NCI-H1436 treated with DMSO at 0.1 percent for 48 hours (cell line): ENCODE measurements at places on chromosomes 5 and 9.

GRCh38 chr5:123170816-123171215, 81.8 kb downstream of the PRDM6 start:
- DNase-seq: no peak

DNA sequence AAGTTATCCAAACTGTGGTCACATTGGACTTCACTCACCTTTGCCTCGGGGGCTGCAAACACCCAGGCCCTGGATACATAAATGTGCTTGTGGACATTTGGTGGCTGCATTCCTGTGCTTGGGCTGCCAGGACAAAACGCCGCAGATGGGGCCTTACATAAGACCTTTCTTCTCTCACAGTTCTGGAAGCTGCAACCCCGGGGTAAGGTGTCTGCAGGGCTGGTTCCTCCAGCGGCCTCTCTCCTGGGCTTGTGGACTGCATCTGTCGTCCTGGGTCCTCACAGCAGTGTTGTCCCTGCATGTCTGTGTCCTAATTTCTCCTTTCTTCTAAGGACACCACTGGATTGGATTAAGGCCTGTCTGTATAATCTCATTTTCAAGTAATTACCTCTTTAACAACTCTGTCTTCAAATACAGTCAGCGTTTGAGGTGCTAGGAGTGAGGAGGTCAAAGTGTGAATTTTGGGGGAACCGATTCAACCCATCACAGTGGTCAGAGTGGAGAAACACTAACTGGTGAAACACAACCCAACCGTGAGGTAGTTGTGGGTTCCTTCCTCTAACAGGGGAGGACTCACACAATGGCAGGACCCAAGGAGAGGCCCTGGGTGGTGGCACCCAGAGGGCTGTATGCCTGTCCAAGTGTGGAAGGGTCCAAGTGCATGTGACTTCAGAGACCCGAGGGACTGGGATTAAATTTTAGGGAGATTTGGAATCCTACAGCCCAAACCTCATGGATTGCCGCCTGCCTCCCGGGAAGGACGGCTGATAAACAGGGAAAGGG, 415.6 kb downstream of the IRX2 start:
- DNase-seq: no peak

GRCh38 chr9:5629312-5630080, 589 bp downstream of the RIC1 start:
- DNase-seq: no peak

DNA sequence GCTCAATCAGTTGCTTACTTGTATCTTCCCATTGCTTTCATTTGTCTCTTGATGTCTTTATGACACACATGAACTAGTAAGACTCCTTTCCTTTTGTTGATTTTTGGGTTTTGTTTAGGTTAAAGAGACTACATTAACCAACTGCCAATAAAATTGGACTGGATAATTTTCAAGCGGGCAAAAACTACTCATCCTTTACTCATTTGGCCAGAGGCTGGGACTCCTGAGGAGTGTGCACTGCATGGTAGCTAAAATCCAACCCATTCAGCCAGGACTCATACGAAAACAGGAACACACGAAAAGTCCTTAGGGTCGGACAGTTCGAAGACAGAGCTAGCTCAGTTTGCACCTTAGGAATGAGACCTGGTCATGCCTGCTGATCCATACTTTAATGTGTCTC, 6.0 kb downstream of the SLC46A2 start:
- DNase-seq: no peak

DNA sequence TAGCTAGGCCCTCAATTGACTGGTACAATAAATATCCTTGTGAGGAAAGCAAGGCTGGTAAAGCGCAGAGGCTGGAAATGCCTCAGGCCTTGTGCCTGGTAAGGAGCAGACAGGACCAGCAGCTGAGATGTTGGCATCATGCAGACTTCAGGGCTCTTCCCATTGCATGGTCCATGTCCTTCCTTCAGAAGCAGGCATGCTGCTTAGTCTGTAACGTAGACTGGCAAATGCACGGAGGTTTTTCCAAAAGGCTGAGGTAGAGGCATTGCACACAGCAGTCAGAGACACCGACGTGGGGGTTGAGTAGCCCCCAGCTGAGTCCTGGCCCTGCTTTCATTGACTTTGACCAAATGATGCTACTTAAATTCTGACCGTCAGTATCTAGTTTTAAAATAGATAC, 87.1 kb downstream of the ADRB2 start:
- DNase-seq: no peak

DNA sequence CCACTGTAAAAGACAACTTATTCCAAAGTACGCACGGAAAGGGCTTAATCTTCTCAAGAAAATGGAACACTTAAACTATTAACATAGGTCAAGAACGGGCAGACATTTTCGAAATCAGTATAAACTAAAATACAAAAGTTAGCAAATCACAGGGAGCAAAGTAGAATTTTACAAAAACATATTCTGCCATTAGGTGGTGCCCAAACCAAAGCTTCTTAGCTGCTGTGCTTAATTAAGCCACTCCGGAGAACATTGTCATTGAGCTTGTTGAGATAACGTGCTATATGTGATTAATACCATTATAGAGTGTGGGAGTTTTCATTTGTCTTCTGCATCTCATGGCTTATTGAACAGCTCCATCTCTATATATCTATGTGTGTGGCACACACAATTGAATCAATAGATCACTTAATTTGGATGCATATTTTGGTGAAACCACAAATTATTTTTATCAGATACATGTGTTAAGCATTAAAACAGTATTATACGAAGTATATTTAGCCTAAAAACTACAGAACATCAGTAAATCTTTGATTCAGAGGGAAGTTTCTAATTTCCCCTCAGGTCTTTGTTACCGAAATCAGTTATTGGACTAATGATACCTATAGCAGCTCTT, 23.4 kb downstream of the UBLCP1 start:
- DNase-seq: no peak

GRCh38 chr9:30120666-30121065, 2263.8 kb upstream of the ACO1 start:
- no peak for DNase-seq

DNA sequence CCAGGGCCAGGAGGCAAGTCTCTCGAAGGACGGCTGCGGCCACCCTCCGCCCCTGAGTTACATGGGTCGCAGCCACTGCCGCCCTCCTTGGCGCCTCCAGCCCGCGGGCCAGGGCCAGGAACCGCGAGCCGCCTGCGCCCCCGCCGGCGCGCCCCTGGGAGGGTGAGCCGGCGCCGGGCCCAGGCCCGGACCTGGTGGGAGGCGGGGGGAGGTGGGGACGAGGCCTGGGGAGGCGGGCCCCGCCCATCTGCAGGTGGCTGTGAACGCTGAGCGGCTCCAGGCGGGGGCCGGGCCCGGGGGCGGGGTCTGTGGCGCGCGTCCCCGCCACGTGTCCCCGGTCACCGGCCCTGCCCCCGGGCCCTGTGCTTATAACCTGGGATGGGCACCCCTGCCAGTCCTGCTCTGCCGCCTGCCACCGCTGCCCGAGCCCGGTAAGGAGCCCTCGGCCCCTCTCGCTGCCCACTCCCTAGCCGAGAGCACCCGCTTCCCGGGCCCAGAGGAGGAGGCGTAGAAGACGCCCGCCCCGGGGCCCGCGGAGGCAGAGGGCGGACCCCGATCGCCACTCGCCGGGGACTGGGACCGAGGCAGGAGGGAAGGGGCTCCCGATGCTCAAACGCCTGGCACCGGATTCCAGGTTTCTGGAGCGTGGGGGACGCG, at the start of gene ASS1:
TSS of gene ASS1 (plus strand) at position 397 of the 657 bp plus-strand sequence. CDS start 7,268 bp downstream, outside the sequence.
- no peak for DNase-seq

- DNase-seq: no peak
Measured at GRCh38 chr5:32779754-32780415, 68.8 kb downstream of the NPR3 start.

GRCh38 chr9:104361207-104361606, 142.9 kb upstream of the OR13F1 start:
- no peak for DNase-seq

GRCh38 chr5:177565046-177565445, 10.7 kb upstream of the FAM193B start:
- no peak for DNase-seq

GRCh38 chr9:110846215-110846614, 177.6 kb downstream of the MUSK start:
- no peak for DNase-seq

DNA sequence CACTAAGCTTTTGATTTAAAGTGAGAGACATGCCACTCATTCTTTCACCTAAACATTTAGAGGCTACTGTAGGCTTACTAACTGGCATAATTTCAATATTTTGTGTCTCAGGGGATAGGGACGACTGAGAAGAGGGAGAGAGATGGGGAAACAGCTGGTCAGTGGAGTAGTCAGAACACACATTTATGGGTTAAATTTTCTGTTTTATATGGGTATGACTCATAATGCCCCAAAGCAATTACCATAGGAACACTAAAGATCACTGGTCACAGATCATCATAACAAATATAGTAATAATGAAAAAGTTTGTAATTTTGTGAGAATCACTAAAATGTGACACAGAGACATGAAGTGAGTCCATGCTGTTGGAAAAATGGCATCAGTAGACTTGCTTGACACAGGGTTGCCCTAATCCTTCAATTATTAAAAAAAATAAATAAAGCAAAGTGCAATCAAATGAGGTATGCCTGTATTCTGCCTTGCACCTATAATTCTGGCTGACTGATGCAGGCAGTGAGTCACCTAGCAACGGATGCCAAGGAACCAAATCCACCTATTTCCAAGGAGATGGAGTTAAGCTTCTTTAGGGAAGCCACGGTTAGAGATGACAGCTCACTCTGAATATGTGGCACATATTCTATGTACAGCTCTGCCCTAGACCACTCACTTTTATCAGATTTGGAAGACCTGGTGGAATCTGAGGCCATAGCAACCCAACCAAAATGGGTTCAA, 166.1 kb downstream of the MARCHF11 start:
- no peak for DNase-seq

DNA sequence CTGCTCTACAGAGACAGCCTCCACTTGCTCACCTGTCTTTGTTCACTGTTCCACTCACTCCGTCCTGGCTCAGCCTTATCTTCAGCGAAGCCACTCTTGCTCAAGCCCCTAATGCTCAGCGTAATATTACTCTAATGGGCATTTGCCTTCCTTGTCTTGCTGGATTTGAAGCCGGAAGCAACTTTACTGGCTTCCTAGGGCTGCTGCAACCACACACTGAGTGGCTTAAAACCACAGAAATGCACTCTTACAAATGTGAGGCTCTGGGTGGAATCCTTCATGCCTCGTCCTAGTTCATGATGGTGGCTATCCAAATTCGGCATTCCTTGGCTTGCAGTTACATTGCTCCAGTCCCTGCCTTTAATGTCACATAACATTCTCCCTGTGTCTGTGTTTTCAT, 85.5 kb upstream of the MARCHF11 start:
- DNase-seq: no peak

GRCh38 chr5:174518512-174518911, 205.9 kb upstream of the MSX2 start:
- no peak for DNase-seq

GRCh38 chr5:124726631-124727362, 19.6 kb downstream of the ZNF608 start:
- DNase-seq: no peak
